ENCODE measurements at places on chromosomes 4 and X.

- DNase-seq = no peak
Measured at GRCh38 chrX:17563076-17563475, 174.2 kb upstream of the SCML1 start.

- DNase-seq = no peak
Measured at GRCh38 chr4:149347139-149347538, 468.5 kb downstream of the IQCM start.

DNA sequence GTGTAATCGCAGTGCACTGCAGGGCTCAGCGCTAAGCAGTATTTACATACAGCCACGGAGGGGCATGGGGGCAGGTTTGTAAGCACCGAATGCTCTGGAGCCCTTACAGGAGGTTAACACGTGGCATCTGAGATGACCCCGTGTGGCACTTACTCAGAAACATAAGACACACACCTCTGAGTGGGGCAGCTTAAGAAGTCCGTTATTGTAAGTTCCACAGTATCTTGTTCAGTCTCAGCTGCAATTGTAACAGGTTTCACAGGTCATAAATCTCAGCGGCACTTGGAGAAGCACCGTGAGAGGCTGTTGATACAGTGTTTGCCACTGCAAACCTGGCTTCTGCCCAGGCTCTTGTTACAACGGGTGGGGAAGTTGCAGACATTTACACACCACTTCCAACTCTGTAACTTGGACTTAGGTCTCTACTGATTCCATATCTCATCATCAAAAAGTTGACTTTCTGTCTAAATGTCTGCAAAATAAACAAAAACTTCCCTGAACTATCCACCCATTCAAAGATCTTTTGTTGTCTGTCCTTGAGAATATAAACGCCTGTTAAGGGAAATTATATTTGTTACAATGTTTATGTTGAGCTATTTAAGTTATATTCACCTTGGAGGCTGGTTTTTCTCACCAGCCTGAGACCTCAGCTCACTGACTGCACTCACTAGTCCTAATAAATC, 10.3 kb downstream of the CPLX1 start:
- no peak for DNase-seq

DNA sequence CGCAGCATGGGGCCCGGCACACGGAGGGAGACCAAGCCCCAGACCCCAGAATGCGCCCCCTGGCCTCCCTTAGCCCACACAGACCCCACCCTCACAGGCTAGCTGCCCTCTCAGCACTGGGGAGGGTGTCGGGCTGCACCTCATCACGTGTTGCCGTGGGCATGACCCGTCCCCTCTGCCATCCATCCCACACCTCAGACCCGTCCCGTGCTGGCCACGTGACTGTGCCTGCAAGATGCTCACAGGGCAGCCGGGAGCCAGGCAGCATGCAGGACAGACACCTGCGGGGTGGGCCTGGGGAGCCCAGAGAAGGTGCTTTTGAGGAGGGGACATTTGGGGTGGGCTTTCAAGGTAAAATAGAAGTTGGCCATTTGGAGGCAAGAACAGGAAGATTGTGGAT, 4.8 kb downstream of the MSANTD1 start:
- DNase-seq = no peak

GRCh38 chr4:115119804-115120352, 6.5 kb upstream of the NDST4 start:
- no peak for DNase-seq

DNA sequence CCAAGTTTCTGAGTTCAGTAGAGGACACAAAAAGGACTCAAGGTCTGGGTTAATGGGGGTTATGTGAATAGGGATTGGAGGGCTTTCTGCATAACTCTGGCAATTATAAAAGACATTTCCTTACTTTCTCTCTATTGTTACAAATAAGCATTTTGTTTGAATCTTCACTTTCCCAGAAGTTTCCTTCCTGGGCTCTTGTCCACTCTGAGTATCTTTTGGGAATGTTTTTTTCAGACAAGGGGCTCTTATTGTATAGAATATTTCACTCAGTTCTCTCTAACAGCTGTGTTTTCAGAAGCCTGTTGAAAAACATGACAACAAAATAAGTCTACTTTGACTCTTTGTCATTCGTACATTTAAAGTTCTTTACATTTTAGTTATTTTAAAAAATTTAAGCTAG, 57.6 kb upstream of the MAP9 start:
- DNase-seq = no peak

DNA sequence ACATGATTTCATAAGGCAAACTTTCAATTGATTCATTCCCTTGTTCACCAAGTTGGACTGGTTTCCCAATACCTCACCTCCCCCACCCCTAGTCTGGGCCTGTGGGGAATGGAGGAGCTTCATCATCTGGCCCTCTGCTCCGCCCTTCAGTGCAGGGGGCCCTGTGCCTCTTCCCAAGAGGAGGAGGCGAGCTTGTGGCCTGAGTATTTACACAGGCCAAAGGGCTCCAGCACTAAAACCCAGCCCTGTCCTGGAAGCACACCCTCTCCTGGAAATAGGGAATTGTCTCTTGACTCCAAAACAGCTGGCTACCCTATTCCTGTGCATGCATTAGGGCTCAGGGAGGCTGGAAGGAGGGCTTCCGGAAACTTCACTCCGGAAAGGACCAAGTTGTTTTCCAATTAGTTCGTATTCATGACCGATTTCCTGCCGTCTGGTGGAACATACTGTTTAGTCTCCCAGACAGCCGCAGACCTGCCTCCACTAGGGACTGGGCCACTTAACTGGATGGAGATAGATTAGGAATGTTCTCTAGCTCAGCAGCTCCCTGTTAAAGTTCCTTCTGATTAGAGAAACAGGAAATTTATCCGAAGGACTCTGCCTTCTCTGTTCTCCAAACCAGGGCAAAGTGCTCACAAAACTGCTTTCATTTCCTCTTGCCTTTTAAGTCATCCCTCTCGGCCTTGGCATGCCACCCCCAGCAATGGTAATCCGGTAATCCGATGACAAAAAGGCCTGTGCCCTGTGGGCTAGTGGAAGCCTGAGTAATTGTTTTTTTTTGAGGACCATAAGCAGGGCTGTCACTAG, 5.8 kb downstream of the SRPX2 start:
- no peak for DNase-seq

DNA sequence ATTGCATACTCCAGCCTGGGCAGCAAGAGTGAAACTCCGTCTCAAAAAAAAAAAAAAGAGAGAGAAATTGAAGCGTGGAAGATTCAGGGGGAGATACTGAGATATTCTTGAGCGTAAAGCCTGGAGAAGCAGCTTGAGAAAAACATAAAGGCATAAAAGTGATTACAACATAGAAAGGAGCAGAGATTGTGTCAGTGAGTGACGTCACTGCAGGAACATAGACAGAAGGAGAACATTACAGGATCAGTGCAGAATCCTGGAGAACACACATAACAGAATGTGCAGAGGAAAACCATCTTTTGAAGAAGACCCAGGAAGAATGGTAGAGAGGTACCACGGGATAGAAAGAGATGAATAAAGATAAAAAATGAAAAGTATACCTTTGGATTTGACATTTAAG, 147.0 kb downstream of the APBB2 start:
- DNase-seq = no peak

DNA sequence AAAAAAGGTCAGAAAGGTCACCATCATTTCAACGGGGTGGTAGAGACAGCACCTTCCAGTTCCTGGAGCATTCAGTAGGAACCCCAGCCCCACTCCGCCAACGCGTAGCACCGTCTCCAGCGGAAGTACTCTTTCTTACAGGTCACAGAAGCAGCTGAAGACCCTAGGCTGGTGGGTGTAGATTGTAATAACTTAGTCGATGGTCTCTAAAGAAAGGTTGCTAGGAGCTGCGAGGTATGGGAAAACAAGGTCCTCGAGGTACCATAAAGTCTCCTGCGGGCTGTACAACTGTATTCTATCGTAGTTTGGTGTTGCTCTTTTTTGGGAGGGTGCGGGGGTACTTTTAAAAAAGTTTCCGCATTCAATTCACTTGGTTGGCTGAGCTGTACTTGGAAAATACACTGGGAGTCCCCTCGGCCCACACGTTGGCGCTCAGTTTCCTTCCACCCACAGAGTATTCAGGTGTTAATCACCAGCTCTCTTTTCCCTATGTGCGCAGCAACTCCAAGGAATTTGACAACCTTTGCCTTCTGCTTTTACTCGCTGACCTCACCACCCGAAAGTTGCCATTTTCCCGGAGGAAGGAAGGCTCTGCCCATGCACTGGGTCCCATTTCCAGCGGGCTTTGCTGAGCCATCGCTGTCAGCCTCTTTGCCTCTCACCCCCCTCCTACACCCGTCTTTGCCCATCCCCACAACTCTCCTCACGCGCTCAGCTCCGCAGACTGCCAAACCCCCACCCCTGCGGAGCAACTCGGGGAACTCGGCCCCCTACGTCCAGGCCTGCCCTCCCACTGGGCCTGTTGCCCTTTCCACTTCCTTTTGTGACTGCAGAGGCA, 4.8 kb upstream of the SOX3 start:
- no peak for DNase-seq

DNA sequence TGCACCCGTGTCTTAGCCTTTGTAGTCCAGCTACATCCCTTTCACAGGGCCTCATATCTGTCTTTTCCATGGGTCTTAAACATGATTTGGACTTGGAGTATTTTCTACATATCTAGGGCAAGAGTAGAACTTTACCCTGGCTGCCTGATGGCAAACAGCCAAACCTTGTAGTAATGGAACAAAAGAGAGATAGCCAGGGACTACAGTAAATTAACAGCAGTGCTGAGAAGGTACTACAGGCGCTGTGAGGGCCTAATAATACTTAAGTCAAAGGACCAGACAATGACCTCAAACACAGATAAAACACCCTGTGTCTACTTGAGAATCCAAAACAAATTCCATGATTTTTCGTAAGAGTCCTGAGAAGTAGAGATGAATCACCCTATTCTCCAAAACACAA, 111.0 kb upstream of the WDR17 start:
- DNase-seq = no peak

- no peak for DNase-seq
Measured at GRCh38 chr4:9762823-9763475, 18.5 kb upstream of the DRD5 start.

GRCh38 chr4:108453366-108453765, 167.0 kb upstream of the RPL34 start:
- no peak for DNase-seq

DNA sequence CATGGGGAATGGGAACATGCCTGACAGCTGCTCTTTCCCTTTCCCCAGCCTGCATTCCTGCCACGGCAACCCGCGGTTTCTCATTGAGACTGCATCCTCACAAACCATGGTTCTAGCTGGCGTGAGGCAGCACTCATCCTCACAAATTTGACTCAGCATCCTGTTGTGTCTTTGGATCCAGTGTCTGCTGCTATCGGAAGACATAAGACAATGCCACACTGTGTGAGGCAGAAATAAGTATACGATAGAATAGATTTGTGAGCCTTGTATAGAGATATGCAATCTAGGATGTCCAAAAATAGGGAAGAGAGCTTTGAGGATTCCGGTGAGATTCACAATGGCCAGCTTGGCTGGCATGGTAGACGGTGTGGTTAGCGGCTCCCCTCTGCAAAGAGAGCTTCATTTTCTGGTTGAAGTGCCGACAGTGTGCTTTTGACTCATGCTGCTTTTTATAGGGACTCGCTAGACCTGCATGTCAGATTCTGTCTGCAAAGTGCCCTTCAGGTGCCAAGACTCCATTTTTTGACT, 161.3 kb upstream of the PSAPL1 start:
- no peak for DNase-seq

DNA sequence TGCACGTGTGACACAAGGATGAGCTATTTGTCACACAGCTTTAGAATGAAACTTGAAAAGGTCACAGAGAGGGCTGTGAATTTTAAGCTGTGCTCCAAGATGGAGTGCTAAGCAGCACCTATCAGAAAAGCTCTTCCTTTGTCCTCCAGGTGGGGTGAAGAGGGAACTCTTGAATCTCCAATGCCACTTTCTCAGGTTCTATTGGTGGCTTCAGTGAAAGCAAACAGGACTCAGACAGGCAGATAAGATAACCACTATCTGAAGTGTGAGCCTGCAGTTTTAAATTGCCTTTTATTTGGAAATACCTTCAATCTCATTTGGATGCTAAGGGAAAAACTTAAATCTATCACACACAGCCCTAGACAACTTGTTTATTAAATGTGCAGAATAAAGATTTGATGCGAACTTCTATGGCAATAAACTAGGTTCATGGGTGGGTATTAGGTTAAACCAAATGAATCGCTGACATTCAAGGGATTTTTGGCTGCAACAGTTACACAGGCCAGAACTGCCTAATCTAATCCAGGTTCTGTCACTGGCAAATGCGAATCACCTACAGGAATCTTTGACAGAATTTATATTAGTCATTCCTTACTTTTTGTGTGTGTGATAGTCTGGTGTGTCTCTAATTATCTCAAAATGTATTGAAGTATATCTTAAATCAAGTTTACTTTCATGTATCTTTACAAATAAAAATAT, 13.6 kb upstream of the PDGFRA start:
- no peak for DNase-seq

GRCh38 chr4:160318567-160319220, 1215.8 kb downstream of the RAPGEF2 start:
- no peak for DNase-seq

DNA sequence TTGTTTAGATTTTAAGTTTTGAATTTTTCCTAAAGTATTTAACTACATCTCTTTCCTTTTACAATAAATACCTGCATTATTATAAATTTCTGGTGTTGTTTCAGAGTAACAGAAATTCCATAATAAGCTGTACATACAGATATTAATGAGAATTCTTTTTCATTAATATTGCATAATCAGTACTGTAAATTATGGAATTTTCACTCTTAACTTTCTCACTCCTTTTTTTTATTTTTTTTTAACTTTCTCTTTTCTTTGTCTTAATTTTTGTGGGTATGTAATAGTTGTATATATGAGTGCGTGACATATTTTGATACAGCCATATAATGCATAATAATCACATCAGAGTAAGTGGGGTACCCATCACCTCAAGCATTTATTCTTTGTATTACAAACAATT, 110.5 kb downstream of the KLHL8 start:
- no peak for DNase-seq

GRCh38 chrX:152878976-152879755, 18.7 kb upstream of the ZNF185 start:
- DNase-seq = no peak

- DNase-seq = no peak
Measured at GRCh38 chr4:110211007-110211769, 12.8 kb upstream of the ELOVL6 start.

- no peak for DNase-seq
Measured at GRCh38 chr4:185853841-185854240, 41.8 kb upstream of the SORBS2 start.

- DNase-seq = no peak
Measured at GRCh38 chrX:1181170-1181569, 31.3 kb downstream of the CRLF2 start.

DNA sequence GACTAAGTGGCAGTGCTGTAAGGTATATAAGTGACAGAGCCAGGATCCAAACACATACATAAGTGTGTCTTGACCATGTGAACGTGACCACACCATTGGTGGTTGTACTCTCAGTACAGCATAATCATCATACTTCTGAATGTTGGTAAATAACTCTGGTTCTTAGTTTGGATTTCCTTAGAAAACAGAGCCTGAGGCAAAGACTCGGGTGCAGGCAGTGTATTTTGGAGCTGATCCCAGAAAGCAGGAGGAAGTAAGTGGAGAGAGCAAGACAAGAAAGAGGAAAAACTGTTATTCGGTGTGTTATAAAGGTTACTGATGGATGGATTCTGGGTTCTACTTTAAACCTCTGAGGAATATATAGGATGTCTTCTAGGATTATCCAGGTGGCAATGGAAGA, 127.9 kb downstream of the SLC39A8 start:
- DNase-seq = no peak
